ENCODE measurements at places on chromosomes 7 and 10.

DNA sequence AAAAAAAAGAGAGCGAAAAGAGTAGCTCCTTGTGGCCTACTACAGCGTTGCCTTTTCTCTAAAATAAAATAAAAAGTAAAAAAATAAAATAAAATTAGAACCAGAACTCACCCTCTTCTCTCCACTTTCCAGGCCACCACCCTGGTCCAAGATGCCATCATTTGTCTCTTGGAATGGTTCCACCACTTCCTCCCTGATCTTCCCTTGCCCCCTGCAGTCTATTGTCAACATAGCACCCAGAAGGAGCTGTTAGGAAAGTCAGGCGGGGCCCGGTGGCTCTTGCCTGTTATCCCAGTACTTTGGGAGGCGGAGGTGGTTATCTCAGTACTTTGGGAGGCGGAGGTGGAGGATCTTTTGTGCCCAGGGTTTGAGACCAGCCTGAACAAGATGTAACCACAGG, 7.6 kb upstream of the GRID2IP start:
- DNase-seq = no peak

- no peak for DNase-seq
These were observed 830 bp downstream of the RAB18 start for GRCh38 chr10:27504808-27505460.

GRCh38 chr7:80411621-80412020, 100.2 kb downstream of the GNAT3 start:
- no peak for DNase-seq

- DNase-seq = no peak
These were observed 23.5 kb downstream of the DDX50 start for GRCh38 chr10:68924593-68924992.

Data from activated T-helper 1 cell treated with anti-CD3 and anti-CD28 coated beads, Interleukin-2, amount 50 U/mL, for 16 hours (primary cell).